Esophagus mucosa (tissue), 1 donor: ENCODE measurements at places on chromosomes 4 and X.

GRCh38 chr4:85870298-85871083 is 395.5 kb downstream of the ARHGAP24 start:
- ATAC-seq: no peak

GRCh38 chr4:187687697-187688096 is 307.9 kb upstream of the ZFP42 start:
- ATAC-seq: no peak

GRCh38 chrX:123906557-123907316 is 46.9 kb downstream of the XIAP start:
- peak; percentile 65 for ATAC-seq

- peak; percentile 62 for ATAC-seq
Observed at GRCh38 chrX:118872102-118872566, 48.5 kb downstream of the ZCCHC12 start.

DNA sequence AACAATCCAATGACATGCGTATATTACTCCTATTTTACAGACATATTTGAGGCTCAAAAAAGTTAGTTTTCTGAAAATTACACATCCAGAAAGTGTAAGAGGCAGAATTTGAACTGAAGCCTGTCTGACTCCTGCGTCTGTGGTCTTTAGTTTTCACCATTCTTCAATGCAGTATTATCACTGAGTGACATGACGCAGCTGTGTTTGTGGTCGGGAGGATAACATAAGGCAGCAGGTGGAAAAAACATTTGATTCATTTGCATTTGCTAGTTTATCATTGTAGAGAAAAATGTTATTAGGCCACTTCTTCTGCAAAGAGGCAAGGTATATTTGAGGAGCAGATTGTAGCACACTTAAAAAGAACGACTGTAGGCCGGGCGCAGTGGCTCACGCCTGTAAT is 186.7 kb downstream of the TENM3 start:
- ATAC-seq: no peak

DNA sequence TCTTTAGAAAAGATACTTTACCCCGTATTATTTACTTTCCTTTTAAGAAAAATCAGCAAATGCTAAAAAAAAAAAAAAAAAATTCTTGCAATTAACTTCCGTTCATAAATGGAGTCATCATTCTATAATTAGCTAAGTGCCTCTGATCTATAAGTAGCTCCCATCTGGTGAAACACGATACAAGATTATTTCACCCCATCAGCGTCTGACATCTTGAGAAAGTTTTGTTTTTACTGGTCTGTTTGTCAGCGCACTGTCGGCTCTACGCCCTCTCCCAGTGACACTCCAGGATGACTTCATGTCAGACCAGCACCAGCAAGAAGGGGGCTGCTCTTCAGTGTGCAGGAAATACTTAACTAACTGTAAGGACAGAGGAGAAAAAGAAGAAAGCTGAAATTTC is 108.3 kb downstream of the AFAP1 start:
- no peak for ATAC-seq

DNA sequence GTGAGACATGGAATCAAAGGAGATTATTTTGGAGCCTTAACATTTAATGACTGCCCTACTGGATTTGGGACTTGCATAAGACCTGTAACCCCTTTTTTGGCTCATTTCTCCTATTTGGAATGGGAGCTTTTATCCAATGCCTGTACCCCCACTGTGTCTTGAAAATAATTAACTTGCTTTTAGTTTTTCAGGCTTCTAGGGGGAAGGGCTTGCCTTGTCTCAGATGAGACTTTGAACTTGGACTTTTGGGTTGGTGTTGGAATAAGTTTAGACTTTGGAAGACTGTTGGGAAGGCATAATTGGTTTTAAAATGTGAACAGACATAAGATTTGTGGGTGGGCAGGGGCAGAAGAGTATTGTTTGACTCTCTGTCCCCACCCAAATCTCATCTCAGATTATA is 189.1 kb upstream of the POU3F4 start:
- no peak for ATAC-seq

- no peak for ATAC-seq
Observed at GRCh38 chr4:37759833-37760232, 66.7 kb upstream of the PGM2 start.

GRCh38 chr4:78218260-78218659 is 161.1 kb downstream of the FRAS1 start:
- no peak for ATAC-seq

- ATAC-seq: no peak
Observed at GRCh38 chrX:134969726-134970125, 21.1 kb upstream of the SMIM10 start.

DNA sequence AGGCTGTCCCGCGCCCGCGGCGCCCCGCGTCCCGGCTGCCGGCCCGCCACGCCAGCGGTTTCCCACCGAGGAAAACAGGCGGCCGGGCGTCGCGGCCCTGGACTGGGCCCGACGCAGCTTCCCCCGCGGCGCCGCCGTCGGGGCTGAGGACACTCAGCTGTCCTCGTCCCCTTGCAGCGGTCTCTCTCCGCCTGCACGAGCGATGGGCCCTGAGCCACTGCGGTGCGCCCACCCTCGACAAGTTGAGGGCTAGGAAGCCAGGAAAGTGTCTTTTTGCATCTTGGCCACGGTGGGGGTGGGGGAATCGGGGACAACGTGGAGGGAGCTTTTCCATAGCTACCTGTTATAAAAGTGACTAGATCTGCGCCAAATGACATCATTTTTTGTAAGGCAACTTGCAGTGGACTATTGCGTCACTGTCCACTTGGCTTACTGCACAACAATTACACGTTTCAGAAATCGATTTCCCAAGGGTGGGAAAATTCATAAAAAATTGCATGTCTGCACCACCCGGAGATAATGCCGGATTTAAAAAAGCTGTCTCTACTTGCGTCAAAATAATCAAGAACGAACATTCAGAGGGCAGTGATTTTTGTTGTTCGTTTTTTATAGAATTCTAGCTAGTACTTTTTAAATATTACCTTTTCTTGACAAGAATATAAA is 1.1 kb downstream of the KLHL15 start:
- peak; percentile 42 for ATAC-seq

- no peak for ATAC-seq
Observed at GRCh38 chr4:102008711-102009110, 218.2 kb downstream of the BANK1 start.

GRCh38 chrX:125384867-125385266 is 65.2 kb downstream of the TEX13C start:
- no peak for ATAC-seq

DNA sequence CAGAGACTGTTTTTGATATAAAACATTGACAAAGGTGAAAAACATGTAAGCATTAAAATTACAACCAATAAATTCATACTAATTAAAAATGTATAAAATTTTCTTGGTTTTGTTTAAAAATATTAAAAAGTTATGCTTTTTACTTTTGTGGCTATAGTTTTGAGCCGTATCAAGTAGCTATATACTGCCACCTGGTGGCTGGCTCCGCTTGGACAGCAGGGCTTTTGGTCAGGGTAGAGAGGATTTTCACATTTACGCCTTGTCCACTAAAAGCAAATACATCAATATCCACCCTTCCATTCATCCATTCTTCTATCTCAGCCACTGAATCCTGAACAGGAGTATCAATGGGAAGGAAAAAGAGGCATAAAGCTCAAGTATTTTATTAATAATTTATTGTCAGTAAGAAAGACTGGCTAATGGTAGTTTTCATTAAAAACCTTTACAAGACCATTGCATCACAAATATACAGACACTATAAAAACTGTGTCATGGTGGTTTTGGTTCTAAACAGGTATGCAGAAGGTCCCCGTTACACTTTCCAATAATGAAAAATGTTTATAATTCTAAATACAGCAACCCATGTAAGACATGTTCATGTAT is 32.1 kb upstream of the MTNR1A start:
- ATAC-seq: peak; percentile 61

DNA sequence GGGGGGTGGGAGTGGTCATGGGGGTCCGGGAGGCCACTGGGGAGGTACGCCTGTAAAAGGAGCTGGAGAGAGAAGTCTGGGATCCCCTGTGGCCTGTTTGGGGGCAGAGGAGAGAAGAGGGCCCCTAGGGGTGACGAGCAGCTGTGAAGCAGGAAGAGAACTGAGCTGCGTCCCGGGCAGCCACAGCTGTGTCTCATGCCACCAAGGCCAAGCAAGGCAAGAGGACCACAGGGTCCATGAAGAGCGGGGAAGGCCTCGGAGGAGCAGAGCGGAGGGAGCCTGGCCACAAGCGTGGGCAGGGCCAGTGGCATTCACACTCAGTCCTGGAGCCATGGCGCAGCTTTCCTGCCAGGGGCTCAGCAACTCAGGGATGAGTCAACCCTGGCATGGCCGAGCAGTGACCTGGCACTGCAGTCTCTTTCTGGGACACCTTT is 13.6 kb upstream of the NAT8L start:
- ATAC-seq: peak; percentile 32

DNA sequence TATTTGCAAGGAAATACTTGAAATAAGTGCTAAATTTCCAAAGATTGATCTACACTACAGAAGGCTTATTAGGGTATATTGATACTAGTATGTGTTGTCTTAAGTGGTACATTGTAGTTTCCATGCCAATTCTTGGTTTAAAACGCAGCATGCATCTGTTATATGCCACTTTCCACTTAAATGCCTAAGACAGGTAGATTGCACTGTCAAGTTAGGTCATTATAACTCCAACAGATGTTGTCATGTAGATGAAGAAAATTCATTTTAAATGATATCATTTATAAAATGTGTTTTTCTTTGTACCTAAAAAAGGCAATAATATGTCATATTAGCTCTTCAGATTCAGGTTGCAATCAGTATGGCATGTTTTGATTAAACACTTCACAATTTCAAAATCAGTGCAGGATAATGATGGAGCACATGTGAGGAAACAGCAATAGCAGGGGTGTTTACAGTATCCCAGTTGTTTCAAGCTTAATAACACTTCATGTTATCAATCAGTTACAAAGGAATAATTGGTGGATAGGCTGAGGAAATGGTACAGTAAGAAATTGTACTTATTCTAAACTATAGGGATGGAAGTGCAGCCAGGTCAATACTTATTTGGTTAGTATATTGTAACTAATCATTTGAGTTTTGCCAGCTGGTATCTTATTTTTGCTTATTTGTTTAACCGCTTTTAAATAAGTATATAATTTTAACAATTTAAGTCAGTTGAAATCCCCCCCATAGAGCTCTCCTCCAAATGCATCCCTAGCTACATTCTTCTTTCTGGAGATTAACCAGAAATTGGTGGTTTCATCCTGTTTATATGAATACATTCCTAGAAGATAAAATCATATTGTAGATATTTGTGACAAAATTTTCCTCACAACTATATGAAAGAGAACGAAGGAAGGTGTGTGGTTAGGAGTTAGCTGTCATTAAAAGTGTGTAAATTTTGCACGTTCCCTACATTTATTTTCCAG is 454.4 kb upstream of the ATOH1 start:
- no peak for ATAC-seq

GRCh38 chr4:93635943-93636342 is 192.6 kb upstream of the ATOH1 start:
- ATAC-seq: no peak

GRCh38 chr4:54482529-54483200 is 175.1 kb upstream of the KIT start:
- ATAC-seq: no peak

GRCh38 chr4:3708103-3708510 is 58.1 kb upstream of the ADRA2C start:
- no peak for ATAC-seq

DNA sequence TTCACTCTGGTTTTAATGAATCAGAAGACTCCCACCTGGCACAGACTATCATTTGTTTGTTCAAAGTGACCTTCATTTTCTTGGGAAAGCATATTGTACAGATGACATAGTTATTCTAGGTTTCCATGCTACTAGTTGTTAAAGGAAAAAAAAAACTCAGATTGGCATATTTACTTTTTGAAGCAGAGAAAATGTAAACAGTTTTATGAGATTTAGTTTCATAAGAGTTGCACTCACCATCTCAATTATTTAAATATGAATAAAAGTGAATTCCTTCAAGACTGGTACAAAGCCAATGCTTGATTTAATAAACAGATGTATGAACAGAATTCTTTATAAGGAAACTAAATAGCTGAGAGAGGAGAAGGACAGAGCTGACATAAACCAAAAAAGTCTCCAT is 280.3 kb upstream of the UGT8 start:
- ATAC-seq: no peak

DNA sequence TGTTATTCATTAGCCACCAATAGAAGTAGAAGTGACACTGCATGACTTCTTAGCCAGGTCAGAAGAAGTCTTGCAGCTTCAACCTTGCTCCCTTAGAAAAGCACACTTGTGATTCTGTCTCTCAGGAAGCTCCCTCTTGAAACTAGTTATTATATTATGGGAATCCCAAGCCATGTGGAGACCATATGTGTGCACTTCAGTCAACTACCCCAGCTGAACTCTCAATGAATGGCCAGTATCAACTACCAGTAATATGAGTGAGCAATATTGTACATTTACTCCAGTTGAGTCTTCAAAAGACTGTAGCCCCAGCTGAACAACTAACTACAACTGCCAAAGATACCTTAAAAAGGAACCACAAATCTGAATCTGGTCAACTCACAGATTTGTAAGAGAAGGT is 77.1 kb upstream of the GABRA3 start:
- ATAC-seq: no peak

DNA sequence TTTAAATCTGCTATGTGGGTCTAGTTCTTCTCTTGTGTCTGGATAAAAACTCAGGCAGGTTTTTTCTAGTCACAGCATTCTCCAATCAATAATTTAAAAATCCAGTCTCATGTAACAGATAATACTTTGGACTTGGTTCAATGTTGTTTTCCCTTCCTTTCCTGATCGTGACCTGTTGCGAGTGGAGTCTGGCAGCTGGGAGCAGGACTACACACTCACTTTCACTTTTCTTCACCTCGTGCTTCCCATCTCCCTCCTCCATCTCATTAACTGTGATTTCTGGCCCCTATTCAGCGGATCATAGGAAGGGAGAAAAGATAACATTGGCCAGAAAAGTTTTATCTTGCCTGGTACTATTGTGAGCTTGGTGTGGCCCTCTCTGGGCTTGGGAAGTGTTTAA is 96.6 kb upstream of the GATB start:
- no peak for ATAC-seq

- ATAC-seq: no peak
Observed at GRCh38 chrX:40671126-40671525, 23.8 kb upstream of the CXorf38 start.

GRCh38 chr4:99207069-99207743 is 11.8 kb downstream of the ADH6 start:
- no peak for ATAC-seq

DNA sequence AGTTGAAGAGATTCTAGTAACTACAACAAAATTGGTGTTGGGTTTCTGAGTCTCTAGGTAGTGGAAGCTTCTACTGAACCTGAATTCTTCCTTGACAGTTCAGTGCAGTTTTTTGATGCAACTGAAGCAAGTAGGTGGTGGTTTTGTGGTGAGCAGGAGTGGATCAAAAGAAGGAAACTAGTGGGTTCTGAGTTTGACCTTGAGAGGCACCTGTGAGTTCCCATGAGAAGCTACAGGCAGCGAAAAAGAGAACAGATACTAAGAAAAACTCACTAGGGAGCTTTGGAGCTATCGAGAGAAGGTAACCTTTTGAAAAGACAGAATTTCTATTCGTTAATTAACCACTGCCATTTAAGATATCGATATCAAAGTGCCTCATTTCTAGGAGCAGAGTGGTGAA is 145.2 kb downstream of the PDHA2 start:
- ATAC-seq: no peak

- ATAC-seq: no peak
Observed at GRCh38 chr4:76762137-76763130, 135.5 kb downstream of the SOWAHB start.

GRCh38 chrX:136495043-136495442 is 2.3 kb upstream of the HTATSF1 start:
- no peak for ATAC-seq
